ENCODE measurements at places on chromosomes 5 and 9.

DNA sequence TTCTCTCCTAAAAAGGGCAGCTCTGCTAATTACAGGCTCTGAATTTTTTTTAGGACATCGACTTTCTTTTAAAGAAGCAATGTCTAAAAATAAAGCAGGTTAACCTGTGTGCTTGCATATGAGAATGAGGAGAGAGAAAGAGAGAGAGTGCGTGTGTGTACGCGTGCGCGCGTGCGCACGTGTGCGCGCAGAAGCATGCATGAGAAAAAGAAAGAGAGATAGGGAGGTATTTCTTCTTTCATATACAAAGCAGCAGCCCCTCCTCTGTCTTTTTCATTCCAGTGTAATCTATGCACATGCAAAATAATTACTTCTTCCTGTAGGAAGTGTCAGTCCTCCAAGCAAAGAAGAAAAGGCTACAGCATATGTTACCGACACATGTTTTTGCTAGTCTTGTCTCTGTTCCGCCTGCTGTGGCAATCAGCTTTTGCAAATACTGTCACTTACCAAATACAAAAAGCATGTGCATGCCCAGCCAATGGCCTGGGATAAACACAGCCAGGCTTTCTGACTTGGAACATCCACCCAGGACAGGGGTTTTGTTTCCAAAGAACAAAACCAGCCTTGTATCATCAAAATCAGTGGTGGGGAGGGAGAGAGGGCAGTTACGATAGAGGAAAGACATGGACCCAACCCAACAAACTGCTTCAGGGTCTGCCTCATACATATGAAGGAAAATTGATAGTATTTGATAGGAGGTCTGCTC is 252.3 kb upstream of the SLC24A2 start:
- DNase-seq = no peak

DNA sequence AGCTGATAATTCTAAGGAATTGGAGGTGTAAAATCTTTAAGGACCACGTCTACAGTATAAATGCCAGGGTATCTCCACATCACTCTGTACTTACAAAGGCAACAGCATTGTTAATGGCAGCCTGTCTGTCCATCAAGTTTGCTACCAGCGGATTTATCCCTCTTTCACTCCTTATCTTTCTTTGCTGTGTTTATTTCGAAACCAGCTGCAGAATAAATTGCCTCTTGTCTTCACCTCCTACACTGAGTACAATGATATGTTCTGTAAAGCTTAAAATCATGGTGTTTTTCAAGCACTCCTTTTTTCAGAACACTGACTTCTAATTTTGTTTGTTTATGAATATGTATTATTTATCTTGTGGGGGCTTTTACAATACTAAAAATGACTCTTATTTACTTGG is 1088.1 kb downstream of the NR2F1-AS1 start:
- no peak for DNase-seq

GRCh38 chr9:92589923-92590322 is 54.1 kb upstream of the ECM2 start:
- no peak for DNase-seq

- DNase-seq = no peak
Observed at GRCh38 chr9:76827296-76828080, 63.2 kb downstream of the PCA3 start.

- DNase-seq = peak; percentile 86
Observed at GRCh38 chr9:96654450-96655197, 493 bp downstream of the PRXL2C start.

DNA sequence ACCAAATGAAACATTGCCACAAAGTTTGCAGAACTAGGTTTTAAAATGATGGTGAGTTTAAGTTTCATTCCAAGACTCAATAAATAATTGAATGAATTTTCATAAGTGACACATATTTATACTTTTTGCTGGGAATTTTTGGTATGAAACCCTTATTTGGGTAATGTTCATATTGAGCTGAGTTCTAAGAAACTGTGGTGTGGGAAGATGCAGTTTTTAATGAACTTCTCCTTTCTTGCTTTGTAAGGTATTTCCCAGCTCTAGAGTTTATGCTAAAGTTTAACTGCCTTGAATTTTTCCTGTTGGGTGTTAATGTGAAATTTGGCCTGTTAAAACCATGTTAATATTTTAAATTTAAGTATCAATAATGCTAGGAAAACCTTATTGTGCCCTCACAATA is 15.1 kb downstream of the RABGAP1 start:
- no peak for DNase-seq

DNA sequence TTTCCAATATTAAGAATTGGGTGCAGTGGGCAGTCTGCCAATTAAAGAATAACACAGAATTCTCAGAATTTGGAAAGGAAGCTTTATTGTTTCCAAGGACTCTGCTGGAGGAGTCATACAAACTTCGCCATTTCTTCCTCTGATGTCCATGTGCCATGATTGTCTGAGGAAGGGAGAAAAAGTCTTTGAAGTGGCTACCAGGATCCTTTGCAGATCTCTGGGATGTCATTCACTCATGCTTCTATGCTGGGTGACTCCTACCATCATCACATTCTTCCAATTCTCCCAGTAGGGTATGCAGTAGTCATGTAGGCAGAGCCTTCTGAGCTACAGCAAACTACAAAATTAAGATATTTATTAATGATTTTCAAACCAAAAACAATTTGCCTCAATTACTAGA is 3.2 kb upstream of the SMAD5 start:
- no peak for DNase-seq

DNA sequence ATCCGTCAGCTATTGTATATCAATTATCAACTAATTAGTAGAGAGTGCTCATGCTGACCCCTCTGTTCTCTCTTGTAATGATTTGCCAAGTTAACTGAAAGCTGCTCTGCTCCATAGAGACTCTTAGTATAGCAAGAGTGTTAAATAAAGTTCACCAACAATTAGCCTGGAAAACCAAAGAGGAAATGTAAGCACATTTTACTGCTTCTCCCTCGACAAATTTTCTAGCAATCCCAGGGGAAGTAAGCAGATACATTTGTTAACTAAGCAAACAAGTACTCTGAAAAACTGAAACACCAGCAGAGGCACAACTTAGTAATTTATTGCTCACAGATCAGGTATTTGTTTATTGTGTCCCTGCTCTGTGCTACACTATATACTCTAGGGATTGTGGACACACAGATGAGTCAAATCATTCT is 162.2 kb downstream of the GLIS3 start:
- DNase-seq = peak; percentile 87

- no peak for DNase-seq
Observed at GRCh38 chr9:26657958-26658357, 234.6 kb downstream of the CAAP1 start.

DNA sequence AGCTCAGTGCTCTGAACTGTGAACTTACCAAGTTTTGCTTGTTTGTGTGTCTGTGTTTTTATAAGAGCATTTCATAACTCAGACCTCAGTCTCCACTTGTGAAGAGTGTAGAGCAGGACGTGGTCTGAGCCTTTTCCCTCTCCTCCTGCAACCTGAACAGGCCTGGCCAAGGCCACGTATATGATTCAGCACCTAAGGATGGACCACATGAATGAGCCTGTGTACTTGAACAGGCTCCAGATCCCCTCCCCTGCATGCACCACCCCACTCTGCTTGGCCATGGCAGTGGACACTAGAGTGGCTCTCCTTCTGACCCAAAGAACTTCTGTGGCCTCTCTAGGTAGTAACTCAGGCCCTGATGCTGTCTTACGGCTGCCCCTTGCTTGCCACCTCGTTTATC is 125.9 kb upstream of the FSTL4 start:
- no peak for DNase-seq

GRCh38 chr5:81787474-81788242 is 36.8 kb upstream of the SSBP2 start:
- peak; percentile 80 for DNase-seq

- DNase-seq = no peak
Observed at GRCh38 chr5:81428861-81429260, 34.9 kb upstream of the ACOT12 start.

DNA sequence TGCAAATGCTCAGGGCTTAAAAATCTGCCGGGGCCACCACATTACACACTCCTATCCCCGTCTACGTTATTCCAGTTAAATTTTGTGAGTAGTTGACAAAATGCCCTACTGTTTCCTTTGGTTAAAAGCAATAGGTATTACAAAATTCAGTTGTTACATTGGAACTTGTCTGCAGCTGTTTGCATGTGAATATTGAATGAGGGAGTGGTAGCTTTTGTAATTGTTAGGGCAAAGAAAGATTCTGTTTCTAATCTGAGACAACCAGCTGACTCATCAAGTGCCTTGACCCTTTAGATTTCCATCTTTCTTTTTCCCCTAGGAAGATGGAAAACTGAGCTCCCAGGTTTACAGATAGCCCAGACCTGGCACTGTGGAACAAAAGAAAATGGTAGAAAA is 30.2 kb downstream of the MAML1 start:
- peak; percentile 75 for DNase-seq

GRCh38 chr9:99782962-99783718 is 38.5 kb upstream of the NR4A3 start:
- no peak for DNase-seq

- no peak for DNase-seq
Observed at GRCh38 chr9:96498796-96499195, 48.8 kb downstream of the HABP4 start.

DNA sequence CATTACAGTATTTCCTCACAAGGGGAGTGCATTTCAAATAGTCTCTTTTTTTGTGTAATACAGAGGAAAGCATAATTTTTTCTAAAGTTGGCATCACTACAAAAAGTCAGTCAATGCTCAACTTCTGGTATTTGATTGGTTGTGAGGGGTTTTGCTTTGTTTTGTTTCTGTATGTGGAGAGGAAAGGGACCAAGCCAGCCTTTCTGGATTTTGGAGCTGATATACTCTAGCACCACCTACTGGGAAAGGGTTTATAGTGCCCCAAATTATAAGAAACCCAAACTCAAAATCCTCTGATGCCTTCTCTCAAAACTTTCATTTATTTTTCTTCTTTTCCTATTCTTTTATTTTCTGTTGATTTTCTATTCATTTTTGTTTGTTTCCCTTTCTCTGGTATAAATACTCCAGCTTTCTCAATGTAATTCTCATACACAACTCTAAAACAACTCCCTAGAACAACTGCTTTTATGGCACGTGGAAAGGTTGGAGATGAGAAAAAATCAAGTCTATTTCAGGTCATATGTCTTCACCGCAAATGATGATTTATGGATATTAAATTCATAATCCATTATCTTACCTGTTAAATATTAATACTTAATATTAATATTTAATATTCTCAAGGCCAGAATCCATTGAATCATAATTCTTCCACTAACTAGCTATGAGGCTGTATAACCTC is 69.5 kb upstream of the ANXA1 start:
- peak; percentile 27 for DNase-seq

DNA sequence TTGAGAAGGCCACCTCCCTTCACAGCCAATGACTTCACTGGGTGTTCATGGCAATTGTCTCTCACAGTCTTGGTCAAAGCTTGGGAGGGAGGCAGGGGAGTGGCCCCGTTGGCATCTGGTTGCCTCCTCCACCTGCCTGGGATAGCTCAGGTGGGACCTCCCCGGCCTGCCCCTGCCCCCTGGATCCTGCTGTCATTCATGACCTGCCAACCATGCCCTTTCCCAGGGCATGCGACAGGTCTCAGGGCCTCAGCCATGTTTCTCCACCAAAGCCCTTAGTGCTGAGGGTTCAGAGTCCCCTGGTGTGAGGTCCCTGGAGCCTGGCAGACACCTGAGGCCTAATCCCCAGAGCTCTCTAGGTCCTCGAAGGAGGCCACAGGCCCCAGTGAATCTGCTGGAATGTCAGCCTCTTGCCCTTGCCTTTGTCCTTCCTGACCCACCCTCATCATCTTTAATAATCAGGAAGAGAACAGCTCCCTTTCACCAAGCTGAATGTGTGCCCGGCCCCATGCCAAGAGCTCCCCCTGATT is 5.6 kb downstream of the DAB2IP start:
- DNase-seq = no peak

- DNase-seq = no peak
Observed at GRCh38 chr9:108865037-108865436, 3.0 kb downstream of the ACTL7A start.

DNA sequence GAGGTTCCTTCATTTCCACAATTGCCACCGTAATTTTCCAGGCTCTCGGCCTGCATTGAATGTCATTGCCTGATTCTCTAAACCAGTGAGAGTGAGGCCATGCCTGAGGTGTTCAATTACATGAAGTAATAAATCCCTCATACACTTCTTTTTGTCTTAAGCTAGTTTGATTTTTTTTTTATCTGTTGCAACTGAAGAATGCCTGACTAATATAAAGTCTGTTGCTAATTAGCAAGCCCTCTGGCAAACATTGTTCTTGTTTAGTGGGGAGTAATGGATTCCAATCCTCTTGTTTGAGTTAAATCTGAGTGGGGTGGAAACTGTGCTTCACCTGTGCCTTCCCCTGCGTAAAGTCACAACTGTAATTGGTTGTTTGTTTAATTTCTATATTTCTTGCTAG is 338.1 kb upstream of the ATP10B start:
- no peak for DNase-seq

GRCh38 chr5:87877023-87877422 is 391.6 kb downstream of the TMEM161B start:
- no peak for DNase-seq

GRCh38 chr5:52041842-52042241 is 658.6 kb downstream of the ISL1 start:
- DNase-seq = no peak

DNA sequence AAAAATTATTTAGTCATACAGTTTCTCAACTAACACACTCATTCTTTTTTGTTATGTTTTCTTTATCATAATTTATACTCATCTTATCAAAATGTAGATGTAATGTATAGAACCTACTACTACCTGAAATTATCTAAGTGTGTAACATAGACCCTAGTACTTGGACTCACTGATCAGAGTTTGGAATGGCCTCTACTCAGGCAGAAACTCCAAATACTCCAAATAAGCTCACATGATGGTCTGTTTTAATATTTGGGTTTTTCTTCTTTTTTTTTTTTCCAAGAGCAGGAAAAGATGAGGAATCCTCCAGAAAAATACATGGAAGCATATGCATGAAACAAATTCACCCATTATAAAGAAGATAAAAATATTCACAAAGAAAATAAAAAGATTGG is 126.3 kb downstream of the PDE4D start:
- no peak for DNase-seq

DNA sequence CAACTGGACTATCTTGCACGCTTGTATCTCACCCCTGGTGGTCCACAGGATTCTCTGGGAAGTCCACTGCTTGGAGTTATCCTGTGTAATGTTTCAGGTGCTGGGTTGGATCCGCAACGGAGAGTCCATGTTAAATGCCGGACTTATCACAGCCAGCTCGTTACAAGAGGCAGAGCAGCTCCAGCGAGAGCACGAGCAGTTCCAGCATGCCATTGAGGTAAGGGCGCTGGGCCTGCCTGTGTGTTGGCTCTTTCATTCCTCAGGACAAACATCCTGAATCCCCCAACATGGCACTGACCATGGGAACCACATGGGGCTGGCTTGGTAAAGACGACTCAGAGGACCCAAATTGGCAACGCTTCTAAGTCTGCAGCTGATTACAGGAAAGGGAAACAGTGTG is 214.8 kb upstream of the OTULINL start:
- DNase-seq = no peak

DNA sequence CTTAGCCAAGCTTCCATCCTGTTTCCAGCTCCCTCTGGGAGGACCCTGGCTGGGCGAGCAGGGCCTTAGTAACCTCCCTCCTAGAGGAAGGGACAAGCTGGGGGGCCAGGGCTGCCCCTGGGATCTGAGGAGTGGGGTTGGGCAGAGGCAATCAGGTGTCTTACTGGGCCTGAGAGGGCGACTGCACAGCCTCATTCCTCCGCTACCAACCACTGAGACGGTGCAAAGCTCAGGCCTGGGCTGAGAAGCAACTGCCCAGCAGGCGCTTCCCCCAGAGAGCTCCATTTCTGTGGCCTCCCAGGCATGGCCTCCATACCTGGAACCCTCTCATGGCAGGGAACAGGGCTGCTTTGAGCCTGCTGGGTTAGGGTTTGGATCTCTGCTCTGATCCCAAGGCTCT is 18.8 kb upstream of the GFPT2 start:
- no peak for DNase-seq

Data from IMR-90 (cell line).